ENCODE measurements at places on chromosomes 2 and 18.

DNA sequence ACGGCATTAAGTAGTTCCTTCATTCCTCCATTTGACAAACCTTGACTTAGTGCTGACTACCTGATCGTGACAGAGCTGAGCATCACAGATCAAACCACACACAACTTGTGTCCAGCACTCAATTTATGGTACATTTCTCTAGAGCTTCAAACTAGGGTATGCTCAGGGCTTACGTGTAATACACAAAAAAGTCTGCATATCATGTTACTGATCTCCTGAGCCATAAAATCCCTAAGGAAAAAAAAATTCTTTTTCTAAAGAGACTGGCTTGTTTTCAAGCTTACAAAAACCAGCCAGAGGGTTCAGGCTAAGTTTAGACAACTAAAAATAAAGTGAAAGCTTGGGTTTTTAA lies 88.0 kb upstream of the ALKAL2 start:
- no peak for DNase-seq

GRCh38 chr18:77043541-77044280 lies 88.9 kb downstream of the MBP start:
- DNase-seq = no peak

DNA sequence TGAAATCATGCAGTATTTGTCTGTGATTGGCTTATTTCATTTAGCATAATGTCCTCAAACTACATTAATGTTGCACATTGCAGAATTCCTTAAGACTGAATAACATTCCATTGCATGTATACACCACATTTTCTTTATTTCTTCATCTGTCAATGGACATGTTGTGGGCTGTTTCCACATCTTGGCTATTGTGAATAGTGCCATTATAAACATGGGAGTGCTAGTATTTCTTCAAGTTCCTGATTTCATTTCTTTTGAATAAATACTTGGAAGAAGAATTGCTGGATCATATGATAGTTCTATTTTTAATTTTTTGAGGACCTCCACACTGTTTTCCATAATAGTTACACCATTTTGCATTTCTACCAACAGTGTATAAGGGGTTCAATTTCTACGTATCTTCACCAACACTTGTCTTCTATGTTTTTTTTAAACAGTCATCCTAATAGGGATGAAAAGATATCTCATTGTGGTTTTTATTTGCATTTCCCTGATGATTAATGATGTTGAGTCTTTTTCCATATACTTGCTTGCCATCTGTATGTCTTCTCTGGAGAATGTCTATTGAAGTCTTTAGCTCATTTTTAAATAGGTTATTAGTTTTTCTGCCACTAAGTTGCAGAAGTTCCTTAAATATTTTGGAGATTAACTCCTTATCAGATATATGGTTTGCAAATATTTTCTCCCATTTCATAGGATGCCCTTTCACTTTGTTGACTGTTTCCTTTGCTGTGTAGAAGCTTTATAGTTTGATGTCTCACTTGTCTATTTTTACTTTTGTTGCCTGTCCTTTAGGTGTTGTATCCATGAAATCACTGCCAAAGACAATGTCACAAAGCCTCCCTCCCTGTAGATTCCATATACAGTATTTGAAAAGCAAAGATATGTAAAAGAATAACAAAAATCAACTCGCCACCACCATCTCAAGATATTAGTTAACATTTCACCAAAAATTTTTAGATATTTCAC lies 14.6 kb downstream of the FBXO11 start:
- no peak for DNase-seq

DNA sequence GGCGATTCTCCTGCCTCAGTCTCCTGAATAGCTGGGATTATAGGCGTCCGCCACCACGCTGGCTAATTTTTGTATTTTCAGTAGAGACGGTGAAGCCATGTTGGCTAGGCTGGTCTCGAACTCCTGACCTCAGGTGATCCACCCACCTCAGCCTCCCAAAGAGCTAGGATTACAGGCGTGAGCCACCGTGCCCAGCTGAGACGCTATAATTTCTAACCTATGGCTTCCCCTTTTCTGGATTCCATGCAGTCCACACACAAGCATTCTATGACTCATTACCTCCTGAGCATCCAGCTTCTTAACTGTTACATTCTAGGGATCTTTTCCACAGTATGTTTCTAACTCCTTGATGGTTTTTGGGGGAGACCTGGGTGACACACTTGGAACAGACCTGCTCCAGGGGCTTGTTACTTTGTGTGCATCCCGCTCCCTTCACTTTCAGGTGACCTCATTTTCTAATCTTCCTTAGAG lies 11.8 kb upstream of the KCMF1 start:
- DNase-seq = no peak

DNA sequence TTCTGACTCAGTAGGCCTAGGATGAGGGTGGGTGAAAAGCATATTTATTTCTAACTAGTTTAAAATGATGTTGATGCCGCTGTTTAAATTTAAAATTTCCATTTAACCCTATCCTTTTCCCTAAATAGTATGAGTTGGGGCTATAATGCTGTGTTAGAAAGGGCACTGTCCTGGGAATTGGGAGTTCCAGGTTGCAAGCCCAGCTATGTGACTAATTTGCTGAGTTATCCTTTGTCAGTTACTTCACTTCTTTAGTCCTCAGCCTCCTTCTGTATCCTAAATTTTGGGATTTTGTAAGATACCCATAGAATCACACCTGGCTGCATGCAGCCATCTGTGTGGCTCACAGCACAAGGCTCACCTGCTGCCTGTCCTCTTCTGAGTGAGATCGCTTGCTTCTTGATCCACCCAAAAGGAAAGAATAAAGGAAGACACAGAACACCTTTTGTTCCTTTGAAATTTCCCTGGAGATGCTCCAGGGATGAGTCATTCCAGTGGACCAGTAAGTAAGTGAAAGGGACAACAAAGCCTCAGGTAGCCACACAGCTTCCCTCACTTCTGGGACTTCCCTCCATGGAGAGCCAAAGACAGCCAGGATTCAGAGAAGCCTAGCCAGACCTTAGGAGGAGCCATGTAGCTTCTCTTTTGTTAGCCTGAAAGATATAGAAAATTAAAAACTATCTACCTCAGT lies 97.2 kb downstream of the DTNA start:
- DNase-seq = no peak

DNA sequence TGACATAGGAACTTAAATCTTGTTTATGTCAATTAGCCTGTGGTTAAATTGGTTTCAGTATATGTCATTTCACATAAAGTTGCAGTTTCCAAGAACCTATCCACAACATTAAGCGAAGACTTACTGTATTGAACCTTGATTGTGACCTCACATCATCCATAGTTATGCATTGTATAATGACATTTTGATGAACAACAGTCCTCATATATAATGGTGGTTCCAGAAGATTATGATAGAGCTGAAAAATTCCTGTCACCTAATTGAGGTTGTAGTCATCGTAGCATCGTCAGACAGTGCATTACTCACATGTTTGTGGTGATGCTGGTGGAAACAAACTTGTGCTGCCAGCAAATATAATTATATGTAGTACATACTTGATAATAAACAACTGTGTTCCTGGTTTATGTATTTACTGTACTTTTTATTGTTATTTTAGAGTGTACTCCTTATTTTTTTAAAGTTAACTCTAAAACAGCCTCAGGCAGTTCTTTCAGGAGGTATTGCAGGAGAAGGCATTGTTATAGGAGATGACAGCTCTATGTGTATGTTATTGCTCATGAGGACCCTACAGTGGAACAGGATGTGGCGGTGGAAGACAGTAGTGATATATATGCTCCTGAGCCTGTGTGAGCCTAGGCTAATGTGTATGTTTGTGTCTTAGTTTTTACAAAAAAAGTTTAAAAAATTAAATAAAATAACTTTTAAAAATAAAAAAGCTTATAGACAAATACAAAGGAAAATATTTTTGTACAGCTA lies 56.6 kb downstream of the UBE2E3 start:
- DNase-seq = no peak

GRCh38 chr18:3089579-3089978 lies 76.6 kb upstream of the LPIN2 start:
- DNase-seq = no peak
